Fibroblast of villous mesenchyme (primary cell): ENCODE measurements at places on chromosomes 11 and 22.

- no peak for DNase-seq
Observed at GRCh38 chr11:121944556-121945230, 171.3 kb downstream of the BLID start.

DNA sequence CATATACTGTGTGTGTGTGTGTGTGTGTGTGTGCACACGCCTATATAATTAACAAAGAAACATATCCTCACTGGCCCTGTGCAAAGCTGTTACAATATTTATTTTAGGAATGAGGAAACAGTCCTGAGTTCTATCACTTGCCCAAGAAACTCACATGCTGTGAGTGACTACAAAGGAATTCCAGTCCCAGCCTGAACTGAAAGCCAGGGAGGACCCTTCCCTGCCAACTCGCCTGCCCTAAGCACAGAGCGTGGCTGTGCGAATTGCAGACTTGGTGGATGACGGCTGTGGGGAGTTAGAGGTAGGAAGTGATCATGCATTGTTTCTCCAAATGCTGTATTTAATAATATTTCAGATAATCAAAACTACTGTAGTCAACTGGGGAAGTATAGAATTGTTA, 26.4 kb upstream of the CD5 start:
- DNase-seq: peak; percentile 4

DNA sequence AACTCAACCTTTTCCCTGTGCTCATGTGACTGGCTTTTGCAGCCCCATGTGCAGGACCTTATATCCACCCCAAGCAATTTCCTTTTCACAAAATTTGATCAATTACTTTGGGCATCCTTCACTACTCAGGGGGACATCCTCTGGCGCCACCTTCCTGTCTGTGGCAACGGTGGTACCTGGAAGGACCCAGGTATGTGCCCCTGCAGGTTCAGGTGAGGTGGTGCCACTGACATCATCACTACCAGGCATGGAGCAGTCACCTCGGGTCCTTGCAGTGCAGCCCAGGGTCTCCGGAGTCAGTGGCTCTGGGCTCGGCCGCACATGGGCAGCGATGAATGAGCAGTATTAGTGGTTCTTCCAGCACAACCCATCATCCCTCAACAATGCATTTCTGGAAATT, 37.7 kb upstream of the B3GAT1 start:
- no peak for DNase-seq

GRCh38 chr11:121512468-121513465, 60.0 kb upstream of the SORL1-AS1 start:
- DNase-seq: no peak

- DNase-seq: no peak
Observed at GRCh38 chr11:16809886-16810668, 71.6 kb downstream of the C11orf58 start.

GRCh38 chr11:125948278-125949051, 2.6 kb downstream of the VSIG10L2 start:
- no peak for DNase-seq

- peak; percentile 49 for DNase-seq
Observed at GRCh38 chr11:7673724-7674434, 579 bp upstream of the CYB5R2 start.

- DNase-seq: peak; percentile 49
Observed at GRCh38 chr22:22479999-22480532, 28.5 kb downstream of the ZNF280B start.

DNA sequence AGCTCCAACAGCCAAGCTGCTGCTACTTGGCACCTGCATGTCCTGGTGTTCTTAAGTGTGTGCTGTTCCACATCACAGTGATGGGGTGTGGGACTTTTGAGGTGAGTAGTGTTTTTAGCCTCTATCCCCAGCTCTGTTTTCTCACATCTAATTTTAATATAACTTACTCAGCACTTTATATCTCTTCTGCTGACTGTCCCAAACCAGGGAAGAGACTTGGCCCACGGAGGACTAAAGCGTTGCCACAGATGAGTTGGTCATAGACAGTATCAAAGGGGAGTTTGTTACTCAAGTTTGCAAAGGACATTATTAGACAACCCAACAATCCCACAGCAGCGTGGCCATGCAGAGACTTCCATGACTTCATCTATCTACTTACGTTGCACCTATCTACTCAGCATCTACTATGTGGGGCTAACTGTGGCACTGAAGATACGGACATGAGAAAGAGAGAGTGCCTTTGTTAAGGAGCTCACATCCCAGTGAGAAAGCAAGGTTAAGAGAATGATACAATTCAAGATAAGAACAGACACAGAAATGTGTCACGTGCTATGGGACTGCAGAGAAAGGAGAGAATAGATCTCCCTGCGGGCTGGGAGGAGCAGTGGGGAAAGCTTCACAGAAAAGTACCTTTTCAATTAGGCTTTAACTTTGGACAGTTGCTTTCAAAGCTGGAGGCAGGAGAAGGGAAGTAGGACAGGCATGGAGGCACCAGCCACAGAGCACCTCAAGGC, 82.4 kb downstream of the ME3 start:
- DNase-seq: no peak
